Hematopoietic multipotent progenitor cell treated with erythropoietin and hydrocortisone succinate and interleukin-3 and kit ligand, for 6 days (in vitro differentiated cells): ENCODE measurements at places on chromosomes 3 and 15.
A peak's percentile ranks its signal among the peaks of the same experiment; 100 is the strongest.

GRCh38 chr3:9727041-9727595 lies 4.4 kb upstream of the BRPF1 start:
- DNase-seq, result peak; percentile 77

- peak; percentile 32 for DNase-seq
Measured at GRCh38 chr15:84826369-84826823, 9.2 kb downstream of the ALPK3 start.

GRCh38 chr3:183108001-183108449 lies 8.7 kb upstream of the MCCC1 start:
- peak; percentile 40 for DNase-seq

DNA sequence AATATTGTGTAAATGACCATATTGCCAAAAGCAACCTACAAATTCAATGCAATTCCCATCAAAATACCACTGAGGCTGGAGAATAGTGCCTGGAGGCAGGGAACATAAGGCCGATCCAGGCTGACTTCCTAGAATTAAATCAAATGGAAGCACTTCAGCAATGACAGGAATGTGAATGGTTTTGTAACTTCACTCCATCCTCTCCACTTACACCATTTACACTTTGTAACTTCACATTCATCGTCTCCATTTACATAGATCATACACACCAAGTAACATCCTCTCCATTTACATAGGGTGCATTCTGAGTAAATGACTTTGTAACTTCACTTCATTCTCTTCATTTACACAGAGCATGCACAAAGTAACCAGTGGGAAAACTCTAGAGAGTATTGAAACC lies 11.6 kb downstream of the STRIT1 start:
- no peak for DNase-seq

DNA sequence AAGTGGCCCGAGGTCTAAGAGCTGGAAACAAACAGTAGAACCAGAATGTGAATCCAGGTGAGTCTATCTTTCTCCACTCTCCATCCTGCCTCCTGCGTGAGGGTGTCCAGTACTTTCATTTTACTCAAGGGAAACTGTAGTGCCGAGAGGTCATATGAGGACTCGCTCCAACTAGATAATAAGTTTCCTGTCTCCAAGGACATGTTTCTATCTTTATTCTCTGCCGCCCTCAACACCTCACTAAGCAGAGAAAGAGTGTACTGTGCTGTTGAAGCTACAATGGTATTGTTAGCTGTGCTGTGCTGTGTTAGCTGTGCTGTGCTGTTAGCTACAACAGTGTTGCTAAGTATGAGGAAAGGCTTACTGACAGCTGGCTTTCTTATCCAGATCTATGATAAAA lies 137.9 kb upstream of the COL8A1 start:
- no peak for DNase-seq

GRCh38 chr3:16596352-16597032 lies 8.7 kb downstream of the DAZL start:
- peak; percentile 12 for DNase-seq

- no peak for DNase-seq
Measured at GRCh38 chr3:116701070-116701469, 8.5 kb upstream of the TUSC7 start.

- no peak for DNase-seq
Measured at GRCh38 chr3:185212086-185212485, 41.8 kb downstream of the EHHADH start.

GRCh38 chr3:123371859-123372685 lies 76.8 kb downstream of the ADCY5 start:
- no peak for DNase-seq

GRCh38 chr3:32951410-32951811 lies at the start of gene CCR4:
CCR4 (plus strand) TSS chr3:32951644; CDS start chr3:32953423, 1,779 bp downstream.
- DNase-seq, result peak; percentile 95

- no peak for DNase-seq
Measured at GRCh38 chr3:18591120-18591519, 166.0 kb upstream of the SATB1 start.

GRCh38 chr3:16151109-16151508 lies 23.4 kb upstream of the GALNT15 start:
- peak; percentile 89 for DNase-seq

GRCh38 chr3:179286331-179286730 lies 35.4 kb upstream of the KCNMB3 start:
- no peak for DNase-seq

DNA sequence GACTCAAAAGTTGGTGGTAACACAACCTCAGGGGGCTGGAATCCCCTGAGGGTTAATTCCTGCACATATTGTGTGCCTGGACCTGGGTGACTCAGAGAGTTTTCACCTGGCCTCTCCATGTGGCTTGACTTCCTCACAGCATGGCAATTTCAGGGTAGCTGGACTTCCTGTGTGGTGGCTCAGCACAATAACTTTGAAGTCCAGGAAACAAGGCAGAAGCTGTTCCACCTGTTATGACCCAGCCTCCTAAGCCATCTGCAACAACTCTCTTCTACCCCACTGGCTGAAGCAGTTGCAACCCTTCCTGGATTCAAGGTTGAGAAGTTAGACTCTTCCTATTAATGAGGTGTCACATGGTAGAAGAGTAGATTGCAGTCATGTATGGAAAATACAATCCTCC lies 58.4 kb downstream of the EDEM1 start:
- no peak for DNase-seq

- DNase-seq, result peak; percentile 26
Measured at GRCh38 chr15:66252685-66253417, 699 bp downstream of the MEGF11 start.

DNA sequence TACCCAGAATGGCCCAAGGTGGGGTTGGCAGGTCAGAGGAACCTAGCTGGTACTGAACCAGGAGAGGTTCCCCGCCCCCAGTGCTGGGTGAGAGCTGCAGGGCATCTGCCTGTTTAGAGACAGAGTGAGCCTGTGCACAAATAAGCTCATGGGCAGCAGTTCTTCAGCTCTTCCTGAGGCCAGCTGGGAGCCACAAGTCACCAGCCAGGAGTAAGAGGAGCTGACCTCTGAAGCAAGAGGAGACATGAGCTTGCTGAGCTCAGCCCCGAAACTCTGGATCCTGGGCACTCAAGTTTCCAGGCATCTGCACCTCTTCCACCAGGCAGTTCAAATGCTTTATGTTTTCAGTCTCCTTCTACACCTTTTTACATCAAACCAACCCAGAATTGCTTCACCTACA lies 2.1 kb downstream of the RTP2 start:
- DNase-seq, result no peak

- no peak for DNase-seq
Measured at GRCh38 chr15:99514306-99514705, 51.5 kb upstream of the MEF2A start.

DNA sequence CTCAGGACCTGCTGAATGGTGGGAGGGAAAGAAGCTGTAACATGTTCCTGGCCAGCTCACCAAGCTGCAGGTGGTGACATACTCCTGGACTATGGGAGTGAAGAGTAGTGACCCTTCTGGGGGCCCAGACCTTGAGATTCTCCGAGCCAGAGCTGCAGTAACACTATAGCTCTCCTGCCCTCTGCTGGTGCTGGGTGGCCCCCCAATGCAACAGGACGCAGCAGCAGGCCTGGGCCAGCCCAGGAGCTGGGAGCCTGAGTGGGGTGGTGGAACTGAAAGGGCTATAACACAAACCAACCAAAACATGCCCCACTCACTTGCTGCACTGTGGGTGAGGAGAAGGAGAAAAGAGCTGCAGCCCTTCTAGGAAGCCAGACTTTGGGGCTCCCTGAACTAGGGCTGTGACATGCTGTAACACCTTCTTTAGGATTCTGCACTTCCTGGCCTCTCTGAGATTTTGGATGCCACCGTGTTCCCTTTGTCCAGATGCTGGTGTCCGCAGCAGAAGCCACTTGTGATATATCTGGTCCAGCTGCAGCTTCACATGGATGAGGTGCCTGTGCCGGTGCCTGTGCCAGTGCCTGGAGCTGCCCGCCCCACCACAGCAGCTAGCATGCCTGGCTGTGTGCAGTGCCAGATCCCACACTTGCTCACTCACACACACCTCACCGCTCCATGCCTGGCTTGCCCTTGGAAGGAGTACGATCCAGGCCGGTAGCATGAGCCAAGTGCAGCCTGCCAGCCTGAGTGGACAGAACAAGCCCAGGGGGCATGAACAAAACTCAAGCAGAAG lies 636.8 kb upstream of the KCNMB2 start:
- no peak for DNase-seq

DNA sequence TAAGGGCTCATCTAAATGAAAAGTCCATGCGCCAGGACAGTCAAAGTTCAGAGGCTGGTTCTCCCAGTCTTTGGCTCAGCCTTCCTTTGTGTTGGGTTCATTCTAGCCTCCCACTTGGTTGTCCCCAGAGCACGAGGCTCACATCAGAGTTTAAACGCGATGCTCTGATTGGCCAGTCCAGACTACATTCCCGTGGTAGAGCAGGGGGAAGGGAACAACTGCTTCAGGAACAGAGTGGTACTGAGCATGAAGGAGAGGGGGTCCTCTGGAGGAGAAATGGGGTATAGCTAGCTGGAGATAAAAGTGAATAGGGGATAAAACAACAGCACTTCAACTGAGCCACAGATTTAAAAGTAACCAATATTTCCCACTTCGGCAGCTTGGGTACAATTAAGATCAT lies 32.2 kb downstream of the ANAPC13 start:
- DNase-seq, result no peak

GRCh38 chr3:150739877-150740645 lies 22.9 kb downstream of the SIAH2 start:
- peak; percentile 78 for DNase-seq

DNA sequence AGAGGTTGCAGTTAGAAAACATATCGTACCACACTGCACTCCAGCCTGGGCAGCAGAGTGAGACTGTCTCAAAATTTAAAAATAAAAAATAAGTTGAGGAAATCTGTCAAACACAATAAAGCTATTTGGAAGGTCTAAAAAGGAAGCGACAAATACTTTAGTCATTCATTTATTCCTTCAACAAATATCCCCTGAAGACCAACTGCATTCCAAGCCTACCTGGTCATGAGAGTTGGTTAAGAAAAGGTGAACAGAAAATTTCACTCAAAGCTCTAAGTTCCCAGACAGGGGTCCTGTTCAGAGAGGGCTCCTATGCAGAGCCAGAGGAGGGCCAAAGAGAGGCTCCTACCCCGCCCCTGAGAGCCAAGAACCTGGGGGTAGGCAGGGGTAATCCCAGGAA lies 15.4 kb upstream of the PRKAR2A start:
- DNase-seq, result no peak

GRCh38 chr15:47394286-47394809 lies 323.0 kb upstream of the SEMA6D start:
- no peak for DNase-seq

DNA sequence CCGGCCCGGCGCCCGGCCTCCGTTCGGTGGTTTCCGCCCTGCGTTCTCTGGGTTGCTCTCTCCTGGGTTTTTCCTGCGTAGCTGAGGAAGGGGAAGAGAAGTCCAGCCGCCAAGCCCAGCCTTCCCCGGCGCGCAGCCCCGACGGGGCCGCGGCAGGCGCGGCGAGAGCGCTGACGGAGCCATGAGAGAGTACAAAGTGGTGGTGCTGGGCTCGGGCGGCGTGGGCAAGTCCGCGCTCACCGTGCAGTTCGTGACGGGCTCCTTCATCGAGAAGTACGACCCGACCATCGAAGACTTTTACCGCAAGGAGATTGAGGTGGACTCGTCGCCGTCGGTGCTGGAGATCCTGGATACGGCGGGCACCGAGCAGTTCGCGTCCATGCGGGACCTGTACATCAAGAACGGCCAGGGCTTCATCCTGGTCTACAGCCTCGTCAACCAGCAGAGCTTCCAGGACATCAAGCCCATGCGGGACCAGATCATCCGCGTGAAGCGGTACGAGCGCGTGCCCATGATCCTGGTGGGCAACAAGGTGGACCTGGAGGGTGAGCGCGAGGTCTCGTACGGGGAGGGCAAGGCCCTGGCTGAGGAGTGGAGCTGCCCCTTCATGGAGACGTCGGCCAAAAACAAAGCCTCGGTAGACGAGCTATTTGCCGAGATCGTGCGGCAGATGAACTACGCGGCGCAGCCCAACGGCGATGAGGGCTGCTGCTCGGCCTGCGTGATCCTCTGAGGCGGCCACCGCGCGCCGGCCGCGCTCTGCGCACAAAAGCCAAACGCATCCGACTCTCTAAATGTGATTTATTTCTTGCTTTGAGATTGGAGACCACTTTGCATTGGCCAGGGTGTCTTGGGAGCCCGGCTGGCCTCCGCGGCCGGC lies 727 bp downstream of the RAP2B start:
- peak; percentile 63 for DNase-seq

GRCh38 chr15:89078851-89079810 lies 9.1 kb upstream of the ABHD2 start:
- DNase-seq, result no peak

GRCh38 chr3:126389794-126390146 lies 4.9 kb upstream of the CFAP100 start:
- DNase-seq, result no peak
